ENCODE measurements at places on chromosomes 7 and 10.
A peak's percentile ranks its signal among the peaks of the same experiment; 100 is the strongest.

DNA sequence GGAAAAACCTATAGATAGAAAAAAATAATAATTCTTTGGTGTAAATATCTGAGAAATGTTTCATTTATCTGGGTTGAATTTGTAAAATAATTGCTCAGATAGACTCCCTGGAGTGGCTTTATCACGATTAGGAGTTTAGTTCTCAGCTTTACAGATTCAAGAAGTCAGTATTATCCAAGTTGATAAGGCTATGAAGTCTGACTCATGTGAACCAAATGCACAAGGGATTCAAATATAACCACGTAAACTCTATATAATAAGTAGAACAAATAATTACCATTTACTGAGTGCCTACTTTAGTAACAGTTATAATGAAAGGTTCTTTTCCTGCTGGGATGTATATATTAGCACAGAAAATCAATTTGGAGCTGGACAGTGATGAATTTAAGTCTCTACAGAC is 290.4 kb downstream of the PRKG1 start:
- no peak for DNase-seq

GRCh38 chr10:6794441-6794840 is 214.4 kb upstream of the PRKCQ start:
- no peak for DNase-seq

- no peak for DNase-seq
Observed at GRCh38 chr10:102994531-102995295, 76.6 kb downstream of the CNNM2 start.

GRCh38 chr7:22153432-22154142 is 203.4 kb downstream of the RAPGEF5 start:
- no peak for DNase-seq

DNA sequence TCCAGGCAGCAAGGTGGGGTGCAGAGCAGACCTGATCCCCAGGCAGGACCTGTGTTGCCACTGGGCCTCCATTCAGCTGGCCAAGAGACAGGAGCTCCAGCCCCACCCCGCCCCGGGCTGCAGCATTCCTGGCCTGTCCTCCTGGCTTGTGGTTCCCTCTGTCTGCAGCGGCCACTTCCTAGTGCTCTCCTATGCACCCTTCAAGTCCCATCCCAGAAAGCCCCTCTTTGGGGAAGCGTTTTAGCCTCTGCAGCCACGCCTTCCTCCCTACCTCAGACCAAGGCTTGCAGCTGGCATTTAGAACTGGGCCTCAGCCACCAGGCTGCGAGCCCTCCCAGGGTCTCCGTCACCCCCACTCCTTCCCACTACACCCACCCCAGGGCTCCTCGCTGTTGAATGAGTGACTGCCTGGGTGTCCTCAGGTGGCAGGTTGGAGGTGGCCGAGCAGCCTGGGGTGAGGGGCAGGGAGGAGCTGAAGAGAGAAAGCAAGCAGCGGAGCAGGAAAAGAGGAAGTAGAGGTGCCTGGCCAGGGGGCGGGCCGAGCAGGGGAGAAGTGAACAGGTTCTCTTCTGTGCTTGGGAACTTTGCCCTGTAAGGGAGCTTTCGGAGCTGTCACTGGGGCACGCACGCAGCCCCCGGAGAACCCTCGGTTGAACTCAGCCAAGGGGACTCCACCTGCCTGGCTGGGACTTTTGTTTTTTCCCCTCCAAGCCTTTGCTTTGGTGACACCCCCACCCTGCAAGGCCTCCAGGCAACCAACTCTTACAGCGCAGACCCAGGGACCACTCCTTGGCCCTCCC is 109.1 kb upstream of the TNRC18 start:
- DNase-seq, result peak; percentile 52

- DNase-seq, result no peak
Observed at GRCh38 chr10:129025787-129026186, 441.3 kb upstream of the MGMT start.

All from stimulated activated CD4-positive, alpha-beta T cell treated with anti-CD3 and anti-CD28 coated beads, Interleukin-4, amount 100 ng/mL, for 4 hours (primary cell).